ENCODE measurements at places on chromosomes 2 and 18. TPM values are rescaled to one million over a fixed set of nuclear protein-coding genes. Genes with fewer than 3 reads are reported as not detected.

DCDC2C gene
- polyA plus RNA-seq = not detected

CHRNA1 gene
- polyA plus RNA-seq = 0.08 TPM

- no peak for DNase-seq
These were observed 173.6 kb downstream of the BCL2 start for GRCh38 chr18:63145851-63146555.

DNA sequence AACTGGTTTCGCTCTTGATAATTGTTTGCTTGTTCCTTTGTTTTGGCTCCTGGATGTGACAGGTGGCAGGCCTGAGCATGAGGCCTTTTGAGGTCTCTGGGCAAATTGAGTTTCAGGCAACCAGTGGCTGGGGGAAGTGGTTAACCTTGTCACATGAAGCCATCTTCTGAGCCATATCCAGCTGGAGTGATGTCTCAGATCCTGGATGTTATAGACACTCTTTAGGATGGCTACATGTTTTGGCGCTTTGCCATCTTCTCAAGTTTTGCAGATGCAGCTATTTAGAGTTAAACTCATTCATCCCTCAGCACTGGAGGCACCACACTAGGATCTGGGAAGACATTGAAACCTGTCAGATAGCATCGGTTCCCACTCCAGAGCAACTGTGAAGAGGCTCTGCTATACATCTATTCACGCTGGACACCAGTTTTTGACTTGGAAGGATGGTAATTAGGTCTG lies 25.3 kb upstream of the TACR1 start:
- peak; percentile 28 for DNase-seq

UGT1A5 gene
- polyA plus RNA-seq = not detected

GRCh38 chr2:240403396-240404104 lies 31.9 kb upstream of the GPC1 start:
- no peak for DNase-seq

DOCK10 gene
- 20.6 TPM for polyA plus RNA-seq

GRCh38 chr2:141770530-141770929 lies 360.3 kb downstream of the LRP1B start:
- no peak for DNase-seq

HAAO gene
- not detected for polyA plus RNA-seq

GRCh38 chr2:237672731-237673129 lies 45.3 kb downstream of the LRRFIP1 start:
- DNase-seq = no peak

DNA sequence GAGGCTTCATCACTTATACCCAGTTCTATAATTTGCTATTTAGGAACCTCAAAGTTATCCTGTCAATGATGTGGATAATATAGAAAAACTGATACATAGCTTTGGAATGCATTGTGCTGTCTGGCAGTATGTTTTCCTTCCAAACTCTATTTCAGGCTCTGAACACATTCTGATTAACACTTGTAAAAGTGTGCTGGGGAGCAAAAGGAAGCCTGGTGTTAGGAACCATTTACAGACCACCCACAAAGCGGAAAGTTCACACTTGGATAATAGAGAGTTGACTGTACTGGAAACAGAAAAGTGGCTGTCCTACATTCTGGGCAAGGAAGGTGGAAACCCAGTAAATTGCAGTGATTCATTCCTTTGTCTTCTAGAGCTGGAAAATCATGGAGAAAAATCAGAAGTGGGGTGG lies 114.5 kb upstream of the ZFP36L2 start:
- DNase-seq = no peak

GRCh38 chr2:86203614-86204013 lies 4.4 kb downstream of the MRPL35 start:
- DNase-seq = no peak

- DNase-seq = no peak
These were observed 17.8 kb downstream of the GIGYF2 start for GRCh38 chr2:232714969-232715368.

DNA sequence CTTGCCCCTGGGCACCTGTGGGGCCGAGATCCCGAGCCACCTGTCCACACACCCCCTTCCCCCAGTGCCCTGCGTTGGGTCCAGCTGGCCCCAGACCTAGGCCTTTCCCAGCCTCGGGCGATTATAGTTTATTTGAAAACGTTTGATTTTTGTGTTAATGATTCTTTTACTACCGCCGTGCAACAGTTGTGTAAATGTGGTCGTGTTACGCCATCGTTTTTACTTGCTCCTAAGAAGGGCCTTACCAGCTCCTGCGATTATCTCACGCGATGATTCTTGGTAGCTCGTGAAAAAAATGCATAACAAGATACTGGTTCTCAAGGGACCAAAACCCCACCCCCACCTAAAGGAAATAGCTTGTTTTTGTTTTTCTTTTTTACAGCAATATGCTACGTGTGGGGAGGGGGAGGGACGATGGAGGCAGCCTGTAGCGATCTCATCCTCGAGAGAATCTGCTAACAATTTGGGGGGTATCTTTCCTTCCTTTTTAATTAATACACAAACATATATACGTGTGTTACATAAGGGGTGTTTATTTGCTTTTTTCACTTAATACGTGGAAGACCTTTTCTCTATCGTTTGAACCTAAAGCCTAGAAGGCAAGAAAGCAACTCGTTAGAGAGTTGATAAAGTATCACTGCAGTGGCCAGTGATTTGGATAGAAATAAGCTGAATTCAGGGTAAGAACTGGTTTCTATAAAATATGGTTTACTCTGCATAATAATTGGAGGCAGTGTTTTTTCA lies 1.0 kb downstream of the ZDBF2 start:
- DNase-seq = peak; percentile 40

DNA sequence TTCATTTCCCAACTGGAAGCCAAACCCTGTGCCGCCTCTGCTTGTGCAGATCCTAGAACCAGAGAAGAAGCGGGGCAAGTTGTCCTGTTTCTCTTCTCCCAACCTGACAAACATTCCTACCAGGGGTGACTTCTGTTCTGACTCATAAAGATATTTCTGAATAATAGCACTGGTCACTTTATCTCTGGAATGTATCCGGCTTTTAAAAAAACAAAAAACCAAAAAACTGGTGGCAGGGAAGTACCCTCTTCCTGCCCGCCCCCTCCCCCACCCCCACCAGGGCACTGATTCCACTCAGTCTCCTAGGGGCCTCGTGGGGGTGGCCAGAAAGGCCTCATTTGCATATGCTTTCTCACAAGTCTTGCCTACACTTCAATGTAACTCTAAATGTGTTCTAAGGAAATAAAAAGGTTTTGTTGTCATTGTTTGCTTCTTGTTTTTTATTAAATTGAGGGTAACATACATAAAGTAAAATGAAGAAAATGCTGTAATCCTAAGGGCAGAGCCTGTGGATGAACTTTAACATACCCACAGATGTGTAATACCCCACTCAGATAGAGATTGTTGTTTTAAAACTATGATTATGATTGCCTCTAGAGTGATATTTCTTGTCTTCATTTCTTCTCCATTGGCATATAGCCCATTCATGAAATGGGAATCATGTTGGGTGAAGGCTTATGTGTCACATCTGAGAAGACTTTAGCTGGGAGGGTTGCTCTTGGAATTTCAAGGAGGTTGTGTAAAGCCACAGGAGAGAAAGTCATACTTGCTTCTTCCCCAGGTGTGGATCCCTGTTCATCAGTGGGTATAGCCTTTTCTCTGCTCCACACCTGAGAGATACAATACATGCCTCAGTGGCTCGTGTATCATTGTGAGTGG lies 5.3 kb upstream of the FOSL2 start:
- no peak for DNase-seq

PLGLB1 gene
- 0.89 TPM for polyA plus RNA-seq

MOB4 gene
- 24.6 TPM for polyA plus RNA-seq

IGFBP5 gene
- 156 TPM for polyA plus RNA-seq

DNA sequence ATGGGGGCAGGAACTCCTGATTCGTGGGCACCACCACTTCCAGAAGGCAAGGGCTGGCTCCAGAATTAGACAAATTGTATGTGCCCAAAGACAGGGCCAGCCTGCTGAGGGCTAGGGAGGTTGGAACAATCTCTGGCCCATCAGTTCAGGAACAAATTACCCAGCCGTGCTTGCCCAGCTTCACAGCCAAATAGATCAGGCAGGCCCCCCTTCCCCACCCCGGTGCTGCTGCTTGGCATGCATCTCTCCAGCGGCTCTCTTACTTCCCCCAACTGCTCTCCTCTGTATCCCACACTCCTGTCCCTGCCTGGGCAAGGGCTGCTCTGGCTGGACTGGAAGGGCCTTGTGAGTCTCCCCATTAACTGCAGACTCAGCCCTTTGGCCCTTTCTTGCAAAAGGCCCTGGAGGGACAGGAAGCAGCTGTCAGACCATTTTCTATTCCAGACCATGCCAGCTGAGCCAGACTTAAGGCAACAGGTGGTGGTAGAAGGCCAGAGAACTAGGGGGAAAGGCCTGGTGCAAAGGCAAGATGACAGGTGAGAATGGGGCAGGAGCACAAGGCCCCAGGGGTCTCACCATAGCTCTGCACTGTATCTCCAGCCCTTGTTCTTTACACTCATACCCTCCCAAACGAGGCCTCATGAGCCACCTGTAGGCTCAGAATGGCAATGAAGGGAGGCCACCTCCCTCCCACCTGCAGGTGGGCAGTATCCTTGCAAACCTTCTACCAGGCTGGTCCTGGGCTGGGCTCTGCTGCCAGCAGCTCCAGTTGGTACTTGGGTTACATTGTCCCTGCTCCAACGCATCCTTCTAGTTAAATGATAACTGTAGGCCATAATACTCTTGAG lies 30.7 kb upstream of the ACAA2 start:
- DNase-seq = no peak

- no peak for DNase-seq
These were observed 193.5 kb upstream of the SMAD2 start for GRCh38 chr18:48123941-48124340.

DNA sequence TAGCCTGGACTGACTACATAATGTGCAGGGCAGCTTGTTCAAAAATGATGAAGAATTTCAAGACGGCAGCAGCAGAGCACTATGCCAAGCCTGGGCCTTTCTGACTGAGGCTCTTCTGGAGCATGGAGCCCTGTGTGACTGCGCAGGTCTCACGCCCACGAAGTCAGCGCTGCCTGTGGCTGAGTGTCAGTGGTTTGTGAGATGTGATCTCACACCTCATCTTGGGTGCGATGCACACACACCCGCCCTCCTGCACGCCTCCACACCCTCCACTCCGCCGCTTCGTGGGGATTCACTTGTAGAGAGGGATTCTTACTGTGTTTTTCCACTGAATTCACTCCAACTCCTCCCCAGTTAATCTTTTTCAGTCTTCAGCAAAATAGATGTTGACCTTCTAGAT lies 103.9 kb downstream of the VIT start:
- DNase-seq = no peak

TMEM169 gene
- polyA plus RNA-seq = 0.30 TPM

IL1RL1 gene
- not detected for polyA plus RNA-seq

DNA sequence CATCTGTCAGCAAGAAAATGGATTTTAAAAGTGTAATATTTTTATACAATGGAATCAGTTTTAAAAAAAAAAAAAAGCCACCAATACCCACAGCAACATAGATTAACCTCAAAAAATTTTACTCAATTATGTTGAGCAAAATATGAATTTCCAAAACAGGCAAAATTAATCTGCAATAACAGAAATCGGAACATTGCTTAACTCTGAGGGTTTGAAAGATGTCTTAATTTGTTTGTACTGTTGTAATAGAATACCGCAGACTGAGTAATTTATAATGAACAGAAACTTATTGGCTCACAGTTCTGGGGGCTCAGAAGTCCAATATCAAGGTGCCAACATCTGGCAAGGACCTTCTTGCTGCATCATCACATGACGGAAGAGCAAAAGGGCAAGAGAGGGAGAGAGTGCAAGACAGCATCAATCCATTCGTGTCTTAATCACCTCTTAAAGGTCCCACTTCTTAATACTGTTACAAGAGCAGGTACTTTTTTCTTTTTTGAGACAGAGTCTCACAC lies 31.8 kb upstream of the TNFAIP6 start:
- no peak for DNase-seq

DNA sequence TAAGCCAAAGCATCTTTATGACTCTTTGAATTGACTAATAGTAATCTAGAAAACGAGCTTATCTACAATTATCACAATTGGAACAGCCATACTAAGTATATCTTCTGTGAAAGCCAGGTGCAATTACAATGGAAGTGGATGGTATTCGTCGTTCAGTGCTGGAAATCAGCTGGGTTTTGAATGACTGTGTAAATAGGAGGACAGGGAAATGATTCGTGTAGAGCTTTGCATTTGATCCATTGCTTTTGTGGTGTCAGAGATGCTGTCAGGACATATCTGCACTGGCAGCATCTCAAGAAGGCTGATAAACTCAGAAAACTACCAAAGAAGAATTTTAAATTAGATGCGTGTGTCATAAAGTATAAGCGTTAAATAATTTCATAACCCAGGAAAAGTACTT lies 187.1 kb downstream of the ZNF407 start:
- DNase-seq = no peak

DNA sequence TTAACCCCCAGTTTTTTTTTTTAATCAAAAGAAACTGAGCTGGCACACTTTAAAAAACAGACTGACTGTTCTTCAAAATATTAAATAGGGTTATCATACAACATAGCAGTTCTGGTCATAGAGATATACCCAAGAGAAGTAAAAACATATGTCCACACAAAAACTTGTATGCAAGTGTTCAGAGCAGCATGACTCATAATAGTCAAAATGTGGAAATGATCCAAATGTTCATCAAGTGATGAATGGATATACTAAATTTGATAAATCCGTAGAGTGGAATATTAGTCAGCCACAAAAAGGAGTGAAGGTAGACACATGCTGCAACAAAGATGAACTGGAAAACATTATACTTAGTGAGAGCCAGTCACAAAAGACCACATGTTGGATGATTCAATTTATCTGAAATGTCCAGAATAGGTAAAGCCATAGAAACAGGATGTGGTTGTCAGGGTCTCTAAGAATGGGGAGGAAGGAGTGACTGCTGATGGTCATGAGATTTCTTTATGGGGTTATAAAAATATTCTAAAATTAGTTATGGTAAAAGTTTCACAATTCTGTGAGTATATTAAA lies 5.1 kb downstream of the SMIM21 start:
- no peak for DNase-seq

DNA sequence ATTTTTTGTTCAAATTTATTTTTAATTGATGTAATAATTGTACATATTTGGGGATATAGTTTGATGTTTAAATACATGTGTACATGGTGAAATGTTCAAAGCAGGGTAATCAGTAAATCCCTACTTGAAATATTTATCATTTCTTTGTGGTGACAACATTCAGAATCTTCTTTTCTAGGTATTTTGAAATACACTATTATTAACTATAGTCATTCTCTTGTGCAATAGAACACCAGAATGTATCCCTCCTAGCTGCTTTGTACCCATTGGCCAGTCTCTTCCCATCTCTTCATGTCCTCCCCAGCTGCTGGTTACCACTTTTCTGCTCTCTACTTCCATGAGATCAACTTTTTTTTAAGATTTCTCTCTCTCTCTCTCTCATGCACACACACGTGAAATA lies 126.5 kb downstream of the ZNF407 start:
- no peak for DNase-seq

- DNase-seq = no peak
These were observed 79.4 kb upstream of the SMAD7 start for GRCh38 chr18:49030138-49030537.

DNA sequence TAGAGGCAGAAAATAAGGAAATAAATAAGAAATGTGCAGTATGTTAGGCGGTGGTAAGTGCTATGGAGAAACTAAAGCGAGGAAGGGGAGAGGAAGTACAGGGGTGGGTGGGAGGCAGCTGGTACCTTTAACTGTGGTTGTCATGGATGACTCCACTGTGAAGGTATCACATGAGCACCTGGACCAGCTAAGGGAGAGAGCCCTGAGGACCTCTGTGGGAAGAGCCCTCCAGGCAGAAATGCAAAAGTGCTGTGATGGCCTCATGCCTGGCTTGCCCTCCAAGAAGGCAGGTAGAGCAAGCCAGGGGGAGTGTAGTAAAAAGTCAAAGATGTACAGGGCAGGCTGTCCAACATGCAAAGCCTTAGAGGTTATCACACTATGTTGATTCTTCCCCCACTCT lies 17.9 kb downstream of the LYPD6 start:
- DNase-seq = no peak

GRCh38 chr18:58953627-58954026 lies 89.0 kb downstream of the ZNF532 start:
- DNase-seq = peak; percentile 50

IL1R2 gene
- 0.49 TPM for polyA plus RNA-seq

Measured in SK-N-SH (cell line).